ENCODE measurements at places on chromosomes 1 and 21.

DNA sequence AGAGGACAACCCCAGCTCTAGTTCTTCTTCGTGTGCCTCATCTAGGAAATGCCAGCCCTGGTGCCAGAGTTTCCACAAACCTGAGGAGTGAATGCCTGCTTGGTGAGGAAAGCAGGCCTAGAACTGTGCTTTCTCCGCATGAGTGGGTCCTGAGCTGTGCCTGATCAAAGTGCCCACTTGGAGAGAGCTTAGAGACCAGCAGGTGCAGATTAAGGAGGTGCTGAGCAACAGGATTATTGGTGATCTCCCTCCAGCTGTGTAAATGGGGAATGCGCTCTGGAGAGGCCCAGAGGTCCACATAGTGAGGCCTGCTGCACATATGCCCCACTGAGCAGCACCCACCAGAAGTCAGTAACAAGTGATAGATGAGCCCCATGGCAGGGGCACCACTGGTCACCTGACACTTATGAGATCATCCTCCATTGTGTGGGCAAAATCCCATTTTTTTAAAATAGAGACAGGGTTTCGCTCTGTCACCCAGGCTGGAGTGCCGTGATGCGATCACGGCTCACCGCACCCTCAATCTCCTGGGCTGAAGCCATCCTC is 127.2 kb upstream of the ZC3H12A start:
- DNase-seq: no peak

DNA sequence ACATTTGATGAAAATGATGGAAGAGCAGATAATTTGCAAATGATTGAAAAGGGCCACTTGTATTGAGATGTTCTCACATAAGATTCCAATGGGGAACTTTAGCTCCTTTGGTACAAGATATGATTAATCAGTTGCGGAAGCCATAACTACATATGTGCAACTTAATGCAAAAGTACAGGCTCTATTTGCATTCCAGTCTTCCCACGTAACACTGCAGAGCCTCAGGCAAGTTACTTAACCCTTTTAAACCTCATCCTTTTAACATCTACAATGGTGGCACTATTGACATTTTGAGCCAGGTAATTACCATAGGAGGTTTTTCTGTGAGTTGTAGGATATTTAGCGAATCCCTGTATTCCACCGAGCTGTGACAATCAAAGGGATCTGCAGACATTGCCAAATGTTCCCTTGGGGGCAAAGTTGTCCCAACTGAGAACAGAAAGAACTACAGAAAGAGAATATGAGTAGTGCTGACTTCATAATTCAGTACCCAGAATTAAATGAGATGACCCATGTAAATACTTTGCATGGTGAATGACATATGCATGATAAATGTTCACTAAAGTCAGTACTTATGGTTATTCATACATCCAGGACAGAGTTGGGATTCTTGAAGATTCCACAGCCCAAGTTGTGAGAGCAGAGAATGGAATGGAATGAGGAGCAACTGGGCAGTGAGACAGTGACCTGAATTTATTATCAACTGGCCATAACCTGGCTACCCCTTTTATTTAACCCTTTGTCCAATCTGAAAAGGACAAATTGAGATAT is 62.6 kb downstream of the SPAG17 start:
- no peak for DNase-seq

GRCh38 chr1:48036710-48037355 is 39.6 kb upstream of the TRABD2B start:
- DNase-seq: no peak

- DNase-seq: peak; percentile 37
Observed at GRCh38 chr1:31981972-31982371, 31.7 kb upstream of the KHDRBS1 start.

DNA sequence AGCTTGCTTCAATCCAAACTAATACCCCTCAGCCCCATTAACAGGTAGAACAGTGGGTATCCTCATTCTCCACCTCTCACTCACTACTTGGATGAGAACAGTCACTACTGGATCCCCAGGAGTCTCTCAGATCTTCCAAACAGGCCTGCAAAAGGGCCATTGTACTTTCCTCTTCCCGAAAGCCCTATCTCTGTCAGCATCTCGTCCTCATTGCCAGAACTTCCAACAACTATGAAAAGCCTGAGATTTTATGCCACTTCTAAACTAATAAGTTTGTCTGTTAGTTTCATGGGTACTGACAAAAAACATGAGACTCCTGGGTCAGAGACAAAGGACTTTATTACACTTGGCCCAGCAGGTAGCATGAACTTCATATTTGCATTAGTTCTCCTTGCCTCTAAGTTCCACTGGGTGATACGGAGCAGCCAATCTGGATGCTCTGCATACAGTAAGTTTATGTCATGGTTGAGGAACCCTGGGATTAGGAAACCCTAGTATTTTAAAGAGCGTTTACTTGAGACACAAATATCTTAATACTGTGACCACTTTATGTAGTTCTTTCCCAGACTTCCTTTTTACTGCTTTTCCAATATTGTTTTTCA is 38.1 kb downstream of the VANGL2 start:
- DNase-seq: no peak

GRCh38 chr21:42486531-42486930 is 9.5 kb downstream of the RSPH1 start:
- DNase-seq: no peak
